Activated T-cell treated with anti-CD3 and anti-CD28 coated beads, Interleukin-2, amount 50 U/mL, for 24 hours (primary cell): ENCODE measurements at places on chromosomes 7 and 10.
A peak's percentile ranks its signal among the peaks of the same experiment; 100 is the strongest.

DNA sequence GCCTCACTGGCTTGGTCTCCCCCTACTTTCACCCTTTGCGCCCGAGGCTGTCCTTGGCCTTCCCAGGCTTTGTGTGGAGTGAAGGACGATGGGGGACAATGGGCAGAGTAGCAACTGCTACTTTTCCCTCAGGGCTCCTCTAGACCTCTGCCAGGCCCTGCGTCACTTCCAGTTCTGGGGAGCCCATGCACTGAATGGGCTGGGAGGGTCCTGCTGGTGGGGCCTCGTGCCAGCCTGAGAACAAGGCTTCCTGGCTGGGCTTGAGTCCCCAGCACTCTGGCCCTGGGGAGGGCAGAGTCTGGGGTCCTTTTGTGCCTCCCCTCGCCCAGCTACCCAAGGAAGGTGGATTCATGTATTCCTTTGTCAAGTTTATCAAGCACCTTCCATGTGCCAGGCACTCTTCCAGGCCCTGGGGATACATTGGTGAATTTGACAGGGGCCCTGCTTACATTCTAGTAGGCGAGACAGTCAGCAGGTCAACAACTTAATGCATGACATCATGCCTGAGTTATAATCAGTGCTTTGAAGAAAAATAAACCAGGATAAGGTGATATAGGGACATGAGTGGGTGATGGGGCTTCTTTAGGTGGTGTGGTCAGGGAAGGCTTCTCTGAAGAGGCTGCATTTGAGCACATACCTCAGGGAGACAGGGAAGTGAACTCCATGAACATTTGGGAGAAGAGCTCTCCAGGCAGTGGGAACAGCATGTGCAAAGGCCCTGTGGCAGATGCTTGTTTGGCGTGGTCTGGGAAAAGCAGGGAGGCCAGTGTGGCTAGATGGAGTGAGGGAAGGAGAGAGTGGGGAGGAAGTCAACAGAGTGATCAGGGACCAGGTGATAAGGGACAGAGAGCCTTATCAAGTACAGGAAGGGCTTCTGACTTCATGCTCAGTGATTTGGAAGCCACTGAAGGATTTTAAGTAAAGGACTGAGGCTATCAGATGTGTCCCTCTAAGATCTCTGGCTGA, 14.1 kb downstream of the ZMIZ1 start:
- no peak for DNase-seq

DNA sequence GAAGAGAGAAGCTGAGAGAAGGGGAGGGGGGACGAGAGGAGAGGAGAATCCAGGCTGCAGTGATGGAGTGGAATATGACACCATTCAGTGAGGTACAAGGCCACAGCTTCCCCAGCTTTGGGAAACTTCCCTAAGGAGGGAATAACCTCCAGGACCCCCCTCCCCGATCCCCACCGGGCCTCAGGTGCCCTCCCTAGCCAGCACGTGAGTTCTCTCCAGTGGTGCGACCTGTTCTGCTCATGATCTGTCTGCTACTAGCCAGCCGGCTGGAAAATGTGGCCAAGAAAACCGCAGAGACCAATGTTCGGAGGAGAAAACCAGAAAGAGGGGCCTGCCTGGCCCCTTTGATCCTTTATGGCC, 39.9 kb upstream of the AGK start:
- no peak for DNase-seq

DNA sequence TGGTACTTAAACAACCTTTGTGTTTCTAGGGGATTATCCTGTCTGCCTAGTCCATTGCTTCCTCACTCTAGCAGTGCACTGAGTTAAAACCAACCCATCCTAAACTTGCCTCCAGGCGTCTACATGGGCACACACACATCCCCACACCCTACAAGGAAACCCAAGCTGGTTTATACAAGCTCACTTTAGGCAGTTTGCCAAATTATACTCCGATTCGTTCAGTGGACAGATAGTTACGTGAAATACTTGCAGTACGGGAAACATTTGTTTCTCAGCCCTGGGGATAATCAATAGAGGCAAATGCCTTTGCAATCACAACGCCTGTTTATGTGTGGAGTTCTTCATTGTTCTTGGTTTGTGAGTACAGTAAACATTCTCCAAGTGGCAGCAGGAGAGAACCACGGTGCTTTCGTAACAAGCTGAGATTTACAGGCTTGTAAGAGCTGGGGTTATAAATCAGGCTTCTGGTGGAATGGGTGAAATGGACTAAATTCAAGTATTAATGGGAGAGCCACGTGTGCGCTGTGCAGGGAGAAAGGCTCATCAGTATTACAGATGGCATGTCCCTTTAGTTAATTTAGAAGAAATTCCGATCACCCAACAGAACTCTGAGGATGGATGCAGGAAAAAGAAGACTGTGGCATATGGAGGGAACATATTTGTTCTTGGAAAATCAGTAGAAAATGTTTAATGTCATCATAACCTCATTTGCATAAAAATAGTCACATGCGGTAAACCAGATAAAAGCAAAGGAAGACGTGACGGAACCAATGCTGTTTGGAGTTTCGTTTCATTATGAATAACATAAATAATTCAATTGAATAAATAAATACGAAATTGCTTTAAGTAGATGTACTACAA, 217.1 kb downstream of the GALNT17 start:
- DNase-seq, result no peak

- no peak for DNase-seq
These were observed 5.6 kb downstream of the ABCB8 start for GRCh38 chr7:151033864-151034249.

- DNase-seq, result peak; percentile 69
These were observed 737 bp downstream of the CNNM2 start for GRCh38 chr10:102918817-102919245.

DNA sequence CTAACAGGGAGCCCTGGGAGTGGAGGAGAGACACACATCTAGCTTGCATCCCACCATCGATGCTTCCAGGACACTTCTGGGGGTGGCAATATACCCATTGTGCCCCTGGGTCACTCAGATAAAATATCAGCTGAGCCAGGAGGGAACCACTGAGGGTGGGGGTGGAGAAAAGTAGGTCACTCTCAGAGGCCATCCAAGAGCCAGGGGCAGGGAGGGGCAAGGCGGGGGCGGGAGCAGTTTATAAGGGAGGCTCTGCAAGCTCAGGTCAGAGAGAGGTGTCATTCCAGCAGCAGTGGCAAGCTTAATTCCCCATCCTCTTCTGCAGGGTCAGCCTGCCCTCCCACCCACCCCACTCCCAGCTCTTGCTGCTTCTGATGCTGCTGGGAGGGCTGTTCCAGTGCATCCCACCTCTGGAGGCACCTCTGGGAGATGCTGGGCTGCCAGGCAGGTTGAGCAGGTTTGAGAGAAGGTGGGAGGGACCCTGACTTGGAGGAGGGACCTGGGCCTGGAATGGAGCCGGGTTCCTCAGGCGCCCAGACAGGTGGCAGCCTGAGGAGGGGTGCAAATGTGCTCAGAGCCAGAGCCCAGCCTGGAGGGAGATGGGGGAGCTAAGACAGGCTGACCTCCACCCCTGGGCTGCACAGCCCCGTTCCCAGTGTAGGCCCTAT, 20.1 kb upstream of the TLX1 start:
- DNase-seq, result no peak
